ENCODE measurements at places on chromosomes 12 and 14. TPM values are rescaled to one million over a fixed set of nuclear protein-coding genes. Genes with fewer than 3 reads are reported as not detected.

DNA sequence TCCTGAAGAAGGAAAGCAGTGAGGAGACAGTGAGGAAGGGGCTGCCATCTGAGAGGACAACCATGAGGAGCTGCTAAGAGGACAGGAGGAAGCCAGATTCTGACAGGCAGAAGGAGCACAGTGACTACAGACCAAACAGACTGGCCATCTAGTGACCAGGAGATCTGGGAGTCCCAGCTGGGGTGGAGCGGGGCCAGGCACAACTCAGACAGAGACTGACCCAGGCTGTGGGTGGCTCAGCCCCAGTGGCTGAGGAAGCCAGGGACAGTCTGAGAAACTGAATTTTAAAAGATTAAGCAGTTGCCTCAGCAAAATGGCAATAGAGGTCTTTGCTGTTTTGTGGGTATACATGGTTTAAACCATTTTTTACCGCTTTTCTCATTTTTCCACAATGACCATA is 28.9 kb downstream of the LRRC74A start:
- H3K36me3 ChIP-seq, result no peaks in the 10 kb centered on the region
- no peak for DNase-seq
- no peaks in the 10 kb centered on the region for H3K27me3 ChIP-seq
- H3K4me3 ChIP-seq, result no peak overlapping the region

GRCh38 chr14:63295231-63295685 is 23.5 kb downstream of the GPHB5 start:
- H3K36me3 ChIP-seq, result peaks cover 17% of the 10 kb centered on the region
- peaks cover 9% of the 10 kb centered on the region for H3K4me1 ChIP-seq
- H3K27ac ChIP-seq, result peak overlapping the region; percentile 89
- H3K4me3 ChIP-seq, result no peak overlapping the region

DNA sequence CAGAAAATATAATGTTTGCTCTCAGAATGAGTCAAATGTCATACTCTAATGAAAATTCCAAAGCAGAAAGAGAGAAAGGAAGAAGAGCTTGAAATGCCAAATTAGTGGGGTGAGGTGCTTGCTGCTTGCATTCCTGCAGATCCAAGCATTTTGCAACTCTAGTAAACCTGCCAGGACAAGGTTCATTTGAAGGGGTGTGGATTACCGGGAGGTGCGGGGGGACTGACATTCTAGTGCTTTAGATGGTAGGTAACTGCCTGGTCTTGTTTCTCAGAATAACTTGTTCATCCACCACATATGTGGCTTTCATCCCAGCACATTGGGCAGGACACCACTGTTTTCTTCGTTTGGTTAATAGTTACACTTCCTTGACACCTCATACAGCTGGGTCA is 144.4 kb downstream of the AKAP6 start:
- H3K4me1 ChIP-seq, result peaks cover 34% of the 10 kb centered on the region
- peak overlapping the region; percentile 97 for H3K27ac ChIP-seq
- no peaks in the 10 kb centered on the region for H3K27me3 ChIP-seq
- H3K36me3 ChIP-seq, result no peaks in the 10 kb centered on the region
- H3K4me3 ChIP-seq, result no peak overlapping the region

DNA sequence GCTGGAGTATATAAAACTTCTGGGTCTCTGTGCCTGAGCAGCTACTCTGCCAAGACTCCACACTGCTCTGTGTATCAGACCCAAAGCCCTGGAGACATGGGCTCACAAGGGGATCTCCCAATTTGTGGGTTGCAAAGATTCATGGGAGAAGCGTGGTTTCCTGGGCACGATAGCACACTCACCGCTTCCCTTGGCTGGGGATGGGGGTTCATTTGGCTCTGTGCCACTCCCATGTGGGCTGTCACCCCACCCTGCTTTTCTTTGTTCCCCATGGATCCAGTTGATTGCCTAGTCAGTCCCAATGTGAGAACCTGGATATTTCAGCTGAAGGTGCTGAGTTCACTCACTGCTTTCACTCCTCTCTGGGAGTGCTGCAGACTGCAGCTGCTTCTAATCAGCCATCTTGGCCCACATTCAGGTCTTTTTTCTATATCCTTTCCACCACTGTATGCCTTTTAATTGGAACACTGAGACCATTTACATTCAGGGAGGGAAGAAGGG is 40.0 kb upstream of the PCNX4 start:
- no peak overlapping the region for H3K27ac ChIP-seq
- peak; percentile 92 for DNase-seq

DNA sequence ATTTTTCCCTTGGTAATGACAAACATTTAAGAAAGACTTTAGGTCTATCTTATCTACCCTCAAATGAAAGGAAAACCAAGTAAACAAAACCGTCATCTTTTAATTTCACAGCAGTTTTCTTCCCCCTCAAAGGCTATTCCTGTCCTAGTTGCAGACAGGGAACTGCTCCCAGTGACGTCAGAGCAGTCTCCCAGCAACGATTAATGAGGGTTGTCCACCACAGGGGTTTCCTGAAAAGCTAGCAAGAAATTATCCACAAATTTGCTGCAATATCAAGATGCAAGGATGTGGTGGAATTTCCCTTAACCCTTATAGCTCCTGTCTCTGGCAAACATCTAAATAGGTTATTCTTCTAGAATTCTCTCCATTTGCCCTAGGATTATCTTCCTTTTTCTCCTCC is 89.1 kb upstream of the STAC3 start:
- no peaks in the 10 kb centered on the region for H3K27me3 ChIP-seq
- DNase-seq, result peak; percentile 91
- H3K27ac ChIP-seq, result peak overlapping the region; percentile 63
- no peak overlapping the region for H3K4me3 ChIP-seq
- H3K36me3 ChIP-seq, result peaks cover 2% of the 10 kb centered on the region

The LALBA gene
- total RNA-seq, result not detected

The AVPR1A gene
- total RNA-seq, result 11.7 TPM

The TBC1D30 gene
- total RNA-seq, result 0.98 TPM
